ENCODE measurements at places on chromosomes 3 and 15.

- no peak for ATAC-seq
Measured at GRCh38 chr3:100370756-100371155, 30.1 kb downstream of the TOMM70 start.

DNA sequence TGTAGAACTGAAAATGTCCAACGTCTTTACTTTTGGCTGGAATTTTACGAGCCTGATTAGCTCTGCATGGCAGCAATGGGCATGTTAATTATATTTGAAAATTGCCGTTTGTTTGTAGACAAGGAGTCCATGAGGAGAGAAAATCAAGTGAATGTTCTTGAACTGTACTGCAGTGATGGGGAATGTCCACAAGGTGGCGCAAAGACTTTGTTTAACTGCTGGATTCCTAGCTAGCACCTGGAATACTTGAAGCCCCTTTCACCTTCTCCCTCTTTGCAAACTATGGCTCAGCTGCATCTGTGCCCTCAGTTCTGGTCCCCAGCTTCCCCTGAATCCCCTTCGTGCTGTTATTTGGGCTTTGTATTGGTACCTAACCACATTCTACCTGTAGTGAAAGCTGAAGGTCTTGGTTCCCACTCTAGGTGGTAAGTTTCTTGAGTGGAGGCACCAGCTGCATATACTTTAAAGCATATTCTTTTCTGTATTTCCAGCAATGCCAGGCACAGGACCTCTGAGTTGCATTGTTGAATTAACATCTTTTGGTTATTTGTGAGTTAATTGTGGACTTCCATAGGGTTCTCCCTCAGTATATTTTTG lies 25.3 kb downstream of the EXOG start:
- ATAC-seq: peak; percentile 40

DNA sequence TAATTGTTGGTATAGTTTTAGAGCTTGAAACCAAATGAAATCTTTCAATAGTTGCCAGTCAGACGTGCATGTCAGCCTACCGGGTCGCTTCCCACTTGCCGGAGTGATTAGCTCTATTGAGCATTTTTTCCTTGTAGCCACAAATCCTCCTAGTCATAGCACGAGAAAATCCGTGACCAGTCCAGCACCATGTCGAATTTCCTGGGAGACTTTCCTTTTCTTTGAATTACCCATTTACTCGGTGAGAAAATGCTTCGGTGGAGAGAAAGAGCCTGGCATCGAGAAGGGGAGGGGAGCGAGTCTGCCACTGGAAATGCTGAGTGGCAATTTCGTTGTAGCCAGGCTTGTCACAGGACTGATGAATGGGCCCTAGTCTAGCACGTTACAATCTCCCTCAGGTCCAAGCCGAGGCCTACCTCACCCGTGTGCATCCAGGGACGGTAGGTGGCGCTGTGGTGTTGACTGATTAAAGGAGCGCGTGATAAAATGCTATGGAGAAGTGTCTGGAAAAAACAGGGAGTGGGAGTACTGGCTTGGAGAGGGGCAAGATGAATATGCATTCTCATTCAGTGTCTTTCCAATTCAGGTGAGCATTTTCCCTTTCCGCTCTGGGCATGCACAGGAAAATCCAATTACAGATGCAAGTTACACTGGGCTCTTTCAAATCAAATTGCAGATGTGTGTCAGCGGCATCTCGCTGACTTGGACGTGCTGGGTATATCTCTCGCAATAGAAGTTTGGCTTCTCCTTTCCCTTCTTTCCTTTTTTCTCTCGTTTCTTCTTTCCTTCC lies 238.8 kb downstream of the EDEM1 start:
- ATAC-seq: peak; percentile 76

DNA sequence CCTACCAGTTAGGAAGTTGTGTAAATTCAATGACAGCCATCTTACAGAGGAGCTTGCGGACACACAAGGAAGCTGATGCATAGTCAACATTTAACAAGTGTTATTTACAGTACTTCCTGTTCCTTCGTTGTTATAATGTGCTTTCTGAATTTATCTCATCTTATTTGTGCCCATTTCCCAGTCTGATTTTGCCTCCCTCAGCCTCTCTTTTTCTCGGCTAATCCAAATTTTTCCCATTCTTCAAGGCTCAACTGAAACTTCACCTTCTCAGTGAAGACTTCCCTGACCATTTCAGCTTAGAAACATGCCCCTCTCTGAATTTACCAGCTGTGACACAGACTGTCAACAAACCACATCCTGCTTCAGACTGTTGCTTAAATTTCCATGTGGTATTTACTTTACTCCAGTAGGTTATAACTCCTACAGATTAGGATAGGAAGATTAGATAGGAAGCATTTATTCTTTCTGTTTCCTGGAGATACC lies 55.7 kb upstream of the CP start:
- no peak for ATAC-seq

- ATAC-seq: no peak
Measured at GRCh38 chr3:172397716-172398405, 50.4 kb downstream of the GHSR start.

DNA sequence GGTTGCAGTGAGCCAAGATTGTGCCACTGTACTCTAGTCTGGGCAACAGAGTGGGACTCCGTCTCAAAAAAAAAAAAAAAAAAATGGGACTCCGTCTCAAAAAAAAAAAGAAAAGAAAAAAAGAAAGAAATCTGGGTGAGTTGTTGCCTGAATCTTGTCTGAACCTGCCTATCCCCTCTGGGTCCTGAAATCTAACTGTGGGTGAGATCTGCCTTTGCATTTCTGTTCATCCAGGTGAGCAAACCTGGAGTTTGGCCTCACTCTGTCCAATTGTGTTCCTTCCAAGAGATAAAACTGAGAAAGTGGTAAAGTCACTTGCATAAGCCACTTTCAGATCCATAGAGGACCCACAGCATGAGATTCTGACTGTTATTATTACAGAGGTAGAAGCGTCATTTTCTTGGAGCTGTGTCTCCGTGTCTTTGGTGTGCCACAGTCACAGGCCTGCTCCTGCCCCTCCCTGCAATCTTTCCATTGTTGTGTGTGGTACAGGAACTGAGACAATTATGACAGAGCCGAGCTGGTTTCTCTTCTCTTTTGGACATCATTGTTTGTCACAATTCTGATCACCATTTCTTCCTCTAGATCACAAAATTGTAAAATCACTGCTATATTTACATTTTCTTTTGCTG lies 235.9 kb downstream of the LPP start:
- ATAC-seq: no peak

DNA sequence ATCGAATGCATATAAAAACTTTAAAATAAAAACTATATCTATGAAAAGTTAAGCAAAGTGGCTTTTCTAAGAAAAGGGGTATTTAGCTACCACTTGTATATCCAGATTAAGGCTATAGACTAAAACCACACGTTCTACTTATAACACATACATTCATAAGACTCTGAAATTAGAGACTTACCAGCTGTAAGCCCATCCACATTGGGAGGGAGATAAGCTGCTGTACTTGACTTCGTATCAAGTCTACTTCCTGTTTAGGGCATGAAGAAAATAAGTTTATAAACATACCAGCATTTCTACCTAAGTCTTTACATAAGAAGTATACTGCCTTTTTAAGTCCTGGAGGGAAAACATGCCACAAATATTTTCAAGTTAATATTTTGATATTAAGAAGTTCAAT lies 27.7 kb downstream of the AQR start:
- ATAC-seq: no peak

DNA sequence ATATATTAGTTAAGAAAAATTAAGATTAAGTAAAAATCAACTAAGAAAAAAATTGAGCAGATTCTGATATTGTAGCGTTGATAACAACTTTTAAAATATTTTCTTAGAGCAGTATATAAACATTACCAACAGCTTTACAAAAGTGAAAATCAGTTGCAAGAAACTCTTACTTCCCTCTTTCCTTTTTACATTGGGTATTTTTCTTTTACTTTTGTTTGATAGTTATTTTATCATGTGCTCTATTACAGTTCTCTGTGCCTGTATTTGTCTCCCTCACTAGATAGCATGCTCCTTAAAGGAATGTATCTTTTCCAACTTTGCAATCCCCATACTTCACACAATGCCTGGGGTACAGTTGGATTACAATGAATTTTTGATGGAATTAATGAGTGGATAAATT lies 87.5 kb upstream of the P3H2 start:
- no peak for ATAC-seq

DNA sequence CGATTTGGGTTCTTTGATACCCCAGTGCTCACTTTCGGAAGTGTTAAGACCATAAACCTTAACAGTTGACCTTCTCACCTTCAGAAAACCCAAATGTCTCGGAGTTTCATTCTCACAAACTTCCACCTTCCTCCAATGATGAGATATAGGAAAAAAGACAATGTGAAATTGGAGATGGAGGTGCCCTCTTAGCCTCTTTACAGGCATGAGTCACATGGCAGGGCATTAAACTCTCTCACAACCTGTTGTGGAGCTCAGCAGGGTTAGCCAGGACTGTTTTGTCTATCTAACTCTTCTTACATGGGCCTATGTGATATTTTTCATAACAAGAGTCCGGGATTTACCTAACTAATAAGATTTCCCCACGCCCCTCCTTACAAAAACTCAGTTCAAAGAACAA lies 10.7 kb downstream of the AGTR1 start:
- no peak for ATAC-seq

Data from motor neuron (in vitro differentiated cells).